ENCODE measurements at places on chromosomes 5 and 9. TPM values are rescaled to one million over a fixed set of nuclear protein-coding genes. Genes with fewer than 3 reads are reported as not detected.

DNA sequence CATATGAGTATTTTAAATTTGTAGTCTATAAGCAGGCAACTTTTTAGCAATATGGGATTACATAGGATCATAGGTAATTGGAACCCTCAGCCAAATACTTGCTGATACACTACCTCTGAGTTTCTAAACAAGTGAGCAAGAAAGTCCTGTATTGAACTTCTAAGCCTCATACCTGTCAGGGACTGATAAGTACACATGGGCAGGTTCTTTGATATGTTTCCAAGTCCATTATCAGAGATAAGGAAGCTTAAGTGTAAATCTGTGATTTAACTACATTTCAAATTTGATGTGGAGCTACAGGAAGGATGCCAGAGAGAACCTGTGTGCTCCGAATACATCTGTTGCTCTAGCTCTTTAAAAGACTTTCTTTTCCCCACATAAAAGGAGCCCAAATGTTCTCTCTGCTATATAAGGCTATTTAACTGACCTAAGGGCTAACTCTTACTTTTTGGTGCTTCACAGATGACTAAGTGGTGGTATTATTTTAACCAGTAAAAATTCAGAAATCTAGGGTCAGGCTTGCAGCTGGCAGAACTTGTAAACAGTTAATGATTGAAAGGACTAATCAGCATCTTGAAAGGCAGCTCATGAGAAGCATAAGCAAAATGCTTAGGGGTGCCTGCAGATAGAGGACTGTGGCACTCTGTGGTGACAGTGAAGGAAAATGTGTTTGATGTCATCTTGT lies 228.6 kb downstream of the NR3C1 start:
- no peak for DNase-seq

PCDHB5 gene
- total RNA-seq: not detected

GRCh38 chr5:113262674-113263073 lies 172.1 kb downstream of the TSSK1B start:
- no peak for DNase-seq

DNA sequence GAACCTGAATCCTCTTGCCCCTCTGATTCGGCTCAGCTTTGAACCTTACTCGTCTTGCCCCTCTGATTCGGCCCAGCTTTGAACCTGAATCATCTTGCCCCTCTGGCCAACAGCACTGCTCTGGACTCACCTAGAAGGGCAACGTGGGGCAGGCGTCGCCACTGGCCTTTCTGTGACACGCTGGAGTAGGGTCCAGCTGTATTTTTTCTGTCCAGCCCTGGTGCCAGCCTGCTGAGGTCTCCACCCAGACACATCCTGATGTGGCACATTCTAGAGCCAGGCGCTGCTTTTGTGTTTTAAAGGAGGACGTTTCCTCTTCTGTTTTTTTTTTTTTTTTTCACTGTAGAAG lies 15.2 kb upstream of the CPEB4 start:
- no peak for DNase-seq

- no peak for DNase-seq
These were observed 315.0 kb upstream of the TLE4 start for GRCh38 chr9:79256691-79257213.

DNA sequence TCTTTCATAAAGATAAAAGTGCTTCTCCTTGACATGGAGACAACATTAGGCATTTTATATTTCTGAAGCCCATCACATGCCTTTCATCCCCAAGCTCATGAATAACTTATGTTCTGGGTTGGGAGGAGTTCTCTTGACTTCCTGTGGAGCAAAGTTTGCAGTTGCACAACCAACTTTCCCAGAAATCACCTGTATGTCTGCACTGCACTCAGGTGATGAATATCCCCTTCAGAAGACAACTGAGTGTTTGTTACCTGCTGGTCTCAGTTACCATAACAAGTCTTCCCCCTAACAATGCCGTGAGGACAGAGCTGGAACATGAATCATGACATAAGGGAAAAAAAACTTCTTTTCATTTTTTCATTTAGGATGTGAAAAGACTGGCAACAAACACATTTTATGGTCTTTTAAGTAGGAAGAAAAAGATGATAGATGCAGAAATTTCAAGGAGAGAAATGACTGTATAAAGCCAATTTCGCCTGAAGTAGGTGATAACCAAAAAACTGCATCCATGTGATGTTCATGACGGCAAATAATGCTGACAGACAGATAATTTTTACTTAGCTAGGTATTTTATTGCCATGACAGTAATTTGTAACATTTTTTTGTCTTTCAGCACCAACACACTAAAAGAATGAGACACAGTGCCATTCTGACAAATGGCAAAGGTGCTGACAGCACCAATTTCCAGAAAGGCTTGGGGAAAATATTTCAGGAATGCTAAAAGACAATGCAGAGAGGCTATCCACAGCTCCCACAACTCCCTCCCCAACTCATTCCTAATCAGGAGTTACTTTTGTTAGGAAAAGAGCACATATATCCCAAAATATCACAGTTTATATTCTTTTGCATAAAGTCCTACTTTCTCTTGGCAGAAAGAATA lies 656.3 kb downstream of the PRELID2 start:
- no peak for DNase-seq

- DNase-seq: no peak
These were observed 26.5 kb upstream of the PCSK1 start for GRCh38 chr5:96459313-96460121.

FRRS1L gene
- not detected for total RNA-seq

GRCh38 chr5:111070272-111071134 lies 1.0 kb upstream of the TSLP start:
- DNase-seq: no peak

SYNPO gene
- 0.10 TPM for total RNA-seq

LEAP2 gene
- 3.2 TPM for total RNA-seq

ITK gene
- total RNA-seq: 249 TPM

TMEM252 gene
- total RNA-seq: not detected

PCDH12 gene
- total RNA-seq: 2.0 TPM

CKMT2 gene
- total RNA-seq: not detected

DNA sequence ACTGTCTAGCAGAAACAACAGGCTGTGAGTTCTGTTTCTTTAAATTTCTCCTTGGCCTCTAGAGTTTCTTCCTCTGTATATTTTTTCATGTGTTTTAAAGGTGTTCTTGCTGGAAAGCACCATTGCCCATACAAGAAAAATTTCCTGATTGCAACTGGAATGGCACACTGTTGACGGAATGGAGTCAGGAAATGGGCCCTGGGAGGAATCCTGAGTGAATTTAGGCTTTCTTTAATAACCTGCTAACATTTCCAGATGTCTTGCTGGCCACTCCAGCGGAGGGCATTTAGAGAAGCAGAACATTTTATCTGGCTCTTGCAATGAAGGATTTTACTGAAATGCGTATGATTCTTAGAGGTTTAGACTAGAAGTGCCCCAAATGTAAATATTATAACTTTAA lies 736.3 kb downstream of the TAF11L14 start:
- no peak for DNase-seq

GRCh38 chr5:65461490-65461889 lies 20.2 kb downstream of the ADAMTS6 start:
- DNase-seq: no peak

DNA sequence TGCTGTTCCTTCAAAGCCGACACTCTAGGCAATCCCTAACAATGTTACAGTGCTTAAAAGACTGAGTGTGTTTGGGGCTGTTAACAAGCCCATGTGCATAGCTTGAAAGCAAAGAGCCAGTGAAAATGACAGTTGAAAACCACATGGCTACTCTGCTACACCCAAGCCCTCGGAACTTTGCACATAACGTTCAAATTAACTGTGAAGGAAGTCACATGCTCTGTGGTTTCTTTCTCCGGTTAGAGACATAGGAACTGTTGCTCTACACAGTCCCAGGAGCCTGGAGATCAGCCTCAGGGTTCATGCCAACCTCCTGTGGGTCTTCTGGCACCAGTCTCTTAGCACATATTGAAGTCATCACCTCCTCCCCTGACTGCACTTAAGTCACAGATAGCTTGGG lies 51.1 kb downstream of the C9orf152 start:
- peak; percentile 67 for DNase-seq

- no peak for DNase-seq
These were observed 18.5 kb downstream of the ZNF366 start for GRCh38 chr5:72488756-72489155.

DNA sequence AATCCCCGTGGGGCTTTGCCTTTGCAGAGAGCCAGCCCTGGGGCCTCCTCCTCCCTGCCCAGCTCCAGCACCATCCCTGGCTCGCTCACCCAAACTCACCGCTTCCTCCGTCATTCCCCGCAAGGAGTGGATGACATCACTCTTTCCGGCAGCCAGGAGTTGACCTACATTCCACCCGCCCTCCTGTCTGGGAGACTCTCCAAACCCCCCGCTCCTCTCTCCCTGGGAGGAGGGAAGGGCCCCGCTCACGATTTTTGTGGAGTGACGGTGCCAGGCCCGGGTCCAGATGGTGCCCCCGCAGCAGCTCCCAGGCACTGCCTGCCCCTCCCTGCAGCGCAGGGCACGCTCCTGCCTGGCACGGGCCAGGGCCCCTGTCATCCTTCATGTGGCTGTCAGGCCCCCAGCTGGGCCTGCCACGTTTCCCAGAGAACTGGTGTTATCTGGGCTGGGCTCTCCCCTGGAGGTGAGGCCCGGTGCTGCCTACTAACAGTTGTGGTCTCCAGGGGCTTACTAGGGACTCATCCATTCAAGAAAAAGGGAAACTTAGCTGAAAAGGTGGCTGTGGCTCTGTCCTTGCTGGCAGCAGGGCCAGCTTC lies 52.3 kb downstream of the NTNG2 start:
- no peak for DNase-seq

DNA sequence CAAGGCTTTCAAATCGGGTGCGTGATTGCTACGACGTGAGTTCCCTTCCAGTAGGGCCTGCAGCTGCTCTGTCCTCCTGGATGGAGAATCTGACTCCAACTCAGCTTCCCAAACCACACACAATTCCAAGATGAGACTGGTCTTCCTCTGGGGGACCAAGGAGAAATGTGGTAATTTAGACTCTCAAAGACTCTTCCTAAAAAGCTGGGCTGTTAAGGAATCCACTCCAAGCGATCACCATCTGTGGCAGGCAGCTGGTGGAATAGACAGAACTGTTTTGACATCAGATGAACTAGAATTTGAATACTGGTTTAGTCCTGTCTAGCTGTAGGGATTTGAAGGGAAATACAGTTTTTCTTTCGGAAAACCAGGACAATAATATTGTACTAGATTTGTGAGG lies 130.7 kb upstream of the KLF4 start:
- no peak for DNase-seq

DNA sequence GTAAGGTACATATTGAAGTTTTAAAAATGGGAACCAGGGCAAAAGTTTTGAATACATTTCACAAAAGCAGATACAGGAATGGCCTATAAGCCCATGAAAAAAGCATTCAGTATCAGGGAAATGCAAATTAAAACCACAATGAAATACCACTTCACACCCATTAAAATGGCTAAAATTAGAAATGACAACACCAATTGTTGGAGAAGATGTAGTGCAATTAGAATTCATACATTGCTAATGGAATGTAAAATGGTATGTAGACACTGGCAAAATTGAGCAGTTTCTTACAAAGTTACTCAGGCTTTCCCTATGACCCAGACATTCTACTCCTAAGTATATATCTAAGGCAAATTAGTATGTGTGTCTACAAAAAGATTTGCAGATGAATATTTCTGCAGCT lies 34.2 kb downstream of the CDC14B start:
- DNase-seq: no peak

GRXCR2 gene
- not detected for total RNA-seq

DNA sequence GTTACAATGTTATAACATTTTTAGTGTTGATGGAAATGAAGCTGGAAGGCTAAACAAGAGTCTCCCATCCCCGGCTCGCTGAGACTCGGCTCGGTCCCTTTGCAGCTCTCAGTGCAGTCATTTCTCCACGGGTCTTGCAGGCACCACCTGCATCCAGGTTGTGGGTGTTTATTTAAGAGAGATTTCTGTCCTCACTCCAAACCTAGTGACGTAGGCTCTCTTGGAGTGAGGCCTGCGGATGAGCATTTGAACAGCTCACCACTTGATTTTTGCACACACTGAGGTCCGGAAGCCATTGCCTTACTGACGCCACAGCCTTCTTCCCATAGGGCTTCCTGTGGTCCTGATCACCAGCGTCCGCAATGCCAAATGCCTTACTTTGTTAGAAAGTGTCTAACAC lies 197.7 kb upstream of the OTULINL start:
- no peak for DNase-seq

DNA sequence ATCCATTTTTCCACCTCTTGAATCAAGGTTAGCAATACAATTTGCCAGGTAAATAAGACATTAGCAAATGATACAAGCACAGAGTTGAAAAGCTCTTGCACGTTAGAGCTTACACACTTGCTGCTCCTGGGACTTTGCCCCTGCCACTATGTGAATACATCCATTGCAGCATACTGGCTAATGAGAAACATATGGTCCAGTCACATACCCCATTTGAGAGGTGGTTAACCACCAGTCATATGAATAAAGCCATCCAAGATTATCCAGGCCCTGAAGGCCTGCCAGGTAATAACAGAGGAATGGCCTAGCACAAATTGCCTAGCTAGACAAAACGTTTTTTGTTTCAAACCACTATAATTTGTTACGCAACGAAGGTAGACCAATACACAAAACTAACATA lies 45.8 kb upstream of the FTMT start:
- DNase-seq: no peak

- DNase-seq: no peak
These were observed 286.7 kb downstream of the NR3C1 start for GRCh38 chr5:143116814-143117213.

DNA sequence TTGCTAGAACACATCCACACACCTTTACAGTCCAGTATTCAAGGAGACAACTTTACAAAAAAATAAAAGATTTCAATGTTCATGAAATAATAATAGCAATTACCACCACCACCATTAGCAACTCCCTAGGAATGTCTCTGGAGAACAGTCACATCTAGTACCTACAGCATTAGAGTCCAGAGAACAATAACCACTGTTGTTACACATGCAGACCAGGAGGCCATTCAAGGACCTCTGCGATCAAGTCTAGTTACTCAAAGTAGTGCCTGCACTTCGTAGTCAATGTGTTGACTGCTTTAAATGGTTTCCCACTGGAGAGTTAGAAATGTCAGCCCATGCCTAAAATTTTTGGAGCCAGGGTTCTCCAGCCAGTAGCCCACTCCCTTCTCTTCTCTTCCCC lies 244.4 kb downstream of the DEPDC1B start:
- DNase-seq: no peak

DROSHA gene
- 55.4 TPM for total RNA-seq

DNA sequence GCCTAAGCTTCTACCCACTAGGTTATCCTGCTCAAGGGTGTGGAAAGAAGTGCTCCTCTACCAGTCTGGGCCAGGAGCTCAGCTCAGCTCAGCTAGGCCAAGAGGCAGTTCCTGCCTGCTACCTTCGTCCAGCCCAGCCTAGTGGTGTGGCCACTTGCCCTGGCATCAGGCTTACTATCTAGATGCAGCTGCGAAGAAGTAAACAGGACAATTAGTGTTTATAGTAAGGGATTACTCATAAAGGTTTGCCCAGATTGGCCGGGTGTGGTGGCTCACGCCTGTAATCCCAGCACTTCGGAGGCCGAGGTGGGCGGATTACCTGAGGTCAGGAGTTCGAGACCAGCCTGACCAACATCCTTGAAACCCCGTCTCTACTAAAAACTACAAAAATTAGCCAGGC lies 12.8 kb upstream of the SPATA24 start:
- DNase-seq: no peak

MYOZ3 gene
- 0.13 TPM for total RNA-seq

TMC1 gene
- 0.28 TPM for total RNA-seq

- DNase-seq: no peak
These were observed 139.2 kb upstream of the SLC30A5 start for GRCh38 chr5:68954618-68954910.

C9orf57 gene
- total RNA-seq: not detected

- no peak for DNase-seq
These were observed 115.7 kb downstream of the FSTL4 start for GRCh38 chr5:133496631-133497030.

ADAMTS2 gene
- not detected for total RNA-seq

Measured in activated CD4-positive, alpha-beta memory T cell treated with anti-CD3 and anti-CD28 coated beads, Interleukin-2, amount 10 ng/mL, durations not matched to agents 7 days and 5 days (primary cell).